ENCODE measurements at places on chromosomes 13 and 19. TPM values are rescaled to one million over a fixed set of nuclear protein-coding genes. Genes with fewer than 3 reads are reported as not detected.

Gene STARD13
- total RNA-seq: 0.68 TPM

Gene SUPT5H
- 39.0 TPM for total RNA-seq

Gene PODNL1
- 2.5 TPM for total RNA-seq

Gene SBK2
- not detected for total RNA-seq

Gene LSR
- total RNA-seq: 25.6 TPM
